ENCODE measurements at places on chromosomes 6 and 20. TPM values are rescaled to one million over a fixed set of nuclear protein-coding genes. Genes with fewer than 3 reads are reported as not detected.

NFATC2 gene
- total RNA-seq = under 0.01 TPM

- no peak for DNase-seq
These were observed 18.7 kb upstream of the PLCG1 start for GRCh38 chr20:41118632-41119031.

BMP6 gene
- under 0.01 TPM for total RNA-seq

DNA sequence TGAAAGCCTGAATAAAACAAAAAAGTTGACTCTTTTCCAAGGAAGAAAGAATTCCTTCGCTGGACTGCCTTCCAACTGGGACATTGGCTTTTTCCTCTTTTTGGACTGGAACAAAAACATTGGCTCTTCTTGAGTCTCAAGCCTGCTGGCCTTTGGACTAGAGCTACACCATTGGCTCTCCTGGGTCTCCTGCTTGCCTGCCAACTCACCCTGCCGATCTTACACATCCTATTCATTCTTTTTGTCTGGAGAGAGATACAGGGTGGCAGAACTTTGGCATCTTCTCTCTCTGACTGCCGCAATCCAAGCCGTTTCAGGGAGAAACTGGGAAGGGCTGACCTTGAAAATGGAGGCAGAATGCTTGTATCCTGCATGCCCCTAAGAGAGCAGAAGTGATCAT lies 20.2 kb downstream of the DDO start:
- DNase-seq = no peak

DNA sequence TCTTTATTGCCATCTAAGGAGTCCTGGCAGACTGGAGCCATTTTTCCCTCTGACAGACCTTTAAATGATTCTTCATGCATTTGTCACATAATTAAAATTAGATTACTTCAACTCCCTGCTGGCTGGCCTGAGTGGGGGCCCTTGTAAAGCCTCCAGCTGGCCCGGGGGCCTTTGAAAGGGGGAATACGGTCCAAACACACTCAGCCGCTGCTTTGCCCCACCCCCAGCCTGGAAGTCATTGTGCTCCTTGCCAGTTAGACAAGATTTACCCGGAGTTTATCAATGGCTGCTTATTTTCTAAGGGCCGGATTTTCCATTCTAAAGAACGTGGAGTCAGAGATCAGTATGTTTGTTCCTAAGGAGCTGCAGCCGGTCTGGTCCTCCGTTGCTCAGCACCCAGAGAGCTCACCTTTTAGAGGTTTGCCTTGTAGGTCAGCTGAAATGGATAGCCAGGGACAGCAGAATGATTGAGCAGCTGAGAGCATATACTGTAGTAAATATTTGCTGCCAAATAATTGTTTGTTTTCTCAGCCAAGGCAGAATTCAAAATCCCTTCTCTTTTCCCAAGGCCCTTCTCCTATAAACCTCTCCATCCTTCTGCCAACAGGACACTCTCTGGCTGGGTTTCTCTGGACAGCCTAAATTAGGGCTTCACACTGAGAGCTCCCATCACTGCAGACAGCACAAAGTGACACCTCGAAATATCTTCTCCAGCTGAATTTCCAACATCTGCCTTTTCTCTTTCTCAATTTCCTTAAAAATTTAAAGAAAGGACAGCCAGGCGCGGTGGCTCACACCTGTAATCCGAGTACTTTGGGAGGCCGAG lies 68.4 kb upstream of the RBM24 start:
- DNase-seq = no peak

DNA sequence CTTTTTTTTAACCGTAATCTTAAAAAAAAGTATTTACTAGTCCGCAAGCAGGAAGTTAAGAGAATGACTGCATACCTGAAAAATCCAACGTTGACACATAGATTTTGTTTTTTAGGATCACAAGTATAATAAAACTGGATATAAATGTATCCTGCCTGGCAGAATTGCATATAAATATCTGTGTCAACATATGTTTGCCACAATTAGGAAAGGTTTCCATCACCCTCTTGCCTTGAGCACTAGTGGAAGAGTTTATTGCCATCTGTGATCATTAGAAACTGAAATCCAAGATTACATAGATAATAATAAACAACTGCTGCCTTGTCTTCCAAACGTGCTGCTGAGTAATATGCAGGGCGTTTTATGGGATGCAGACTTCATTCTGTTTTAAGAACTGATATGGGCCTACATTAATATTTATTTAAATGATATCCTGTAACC lies 27.9 kb downstream of the PLEKHG1 start:
- DNase-seq = peak; percentile 94

DSP gene
- total RNA-seq = 28.1 TPM

PTGIS gene
- total RNA-seq = 6.1 TPM

VIP gene
- not detected for total RNA-seq

MOXD1 gene
- 15.1 TPM for total RNA-seq

GRCh38 chr6:53828215-53828614 lies 33.4 kb downstream of the LRRC1 start:
- no peak for DNase-seq

SRSF6 gene
- total RNA-seq = 63.5 TPM

DNA sequence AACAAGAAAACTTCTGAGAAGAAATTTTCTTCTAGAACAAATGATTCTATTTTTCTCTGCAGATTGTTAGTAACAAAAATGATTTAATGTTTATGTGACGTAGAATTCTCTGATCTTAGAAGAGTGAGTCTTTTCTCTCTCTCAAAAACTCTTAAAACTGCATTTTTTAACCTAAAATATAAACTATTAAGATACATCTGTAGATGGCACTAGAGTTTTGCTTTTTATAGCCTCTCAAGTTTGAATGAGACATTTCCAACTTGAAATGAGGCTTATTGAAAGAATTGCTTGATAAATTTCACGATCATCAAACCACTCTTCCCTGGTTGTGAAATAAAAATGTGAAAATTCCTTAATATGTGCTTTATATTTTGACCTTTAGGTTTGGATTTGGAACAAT lies 53.8 kb downstream of the PHF3 start:
- no peak for DNase-seq

DNA sequence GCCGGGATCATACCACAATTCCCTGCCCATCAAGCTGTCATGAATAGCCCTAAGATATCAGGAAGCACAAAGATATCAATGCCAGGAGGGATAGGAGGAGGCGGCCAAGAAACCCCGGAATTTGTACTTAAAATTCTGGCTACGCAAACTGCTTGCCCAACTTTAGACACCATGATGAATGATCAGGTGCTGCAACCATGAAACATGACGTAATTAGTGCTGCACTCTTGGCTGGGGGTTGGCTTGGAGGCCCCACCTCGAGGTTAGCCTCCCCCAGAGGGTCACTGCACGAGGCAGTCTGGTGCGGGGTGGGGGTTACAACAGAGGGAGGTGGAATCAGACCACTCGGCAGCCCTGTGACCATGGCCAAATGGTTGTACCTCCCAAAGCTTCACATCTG lies 8.9 kb downstream of the SIRPA start:
- no peak for DNase-seq

DNA sequence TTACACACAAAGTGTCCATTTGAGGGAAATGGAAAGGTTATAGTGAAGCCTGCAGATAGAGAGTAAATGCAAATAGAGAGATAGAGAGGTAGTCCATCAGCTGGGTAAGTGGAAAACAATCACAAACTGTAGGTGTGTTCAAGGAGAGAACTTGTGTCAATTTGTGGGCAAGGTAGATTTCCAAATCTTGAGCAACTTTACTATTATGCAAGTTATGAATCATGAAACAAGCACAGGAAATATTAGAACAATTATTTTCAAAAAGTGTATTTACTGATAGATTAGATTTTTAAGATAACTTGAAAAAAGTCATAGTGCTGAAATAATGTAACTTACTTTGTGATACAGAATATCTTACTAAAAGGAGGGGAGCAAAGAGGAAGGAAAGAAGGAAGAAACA lies 792.9 kb downstream of the EYS start:
- DNase-seq = no peak

DNA sequence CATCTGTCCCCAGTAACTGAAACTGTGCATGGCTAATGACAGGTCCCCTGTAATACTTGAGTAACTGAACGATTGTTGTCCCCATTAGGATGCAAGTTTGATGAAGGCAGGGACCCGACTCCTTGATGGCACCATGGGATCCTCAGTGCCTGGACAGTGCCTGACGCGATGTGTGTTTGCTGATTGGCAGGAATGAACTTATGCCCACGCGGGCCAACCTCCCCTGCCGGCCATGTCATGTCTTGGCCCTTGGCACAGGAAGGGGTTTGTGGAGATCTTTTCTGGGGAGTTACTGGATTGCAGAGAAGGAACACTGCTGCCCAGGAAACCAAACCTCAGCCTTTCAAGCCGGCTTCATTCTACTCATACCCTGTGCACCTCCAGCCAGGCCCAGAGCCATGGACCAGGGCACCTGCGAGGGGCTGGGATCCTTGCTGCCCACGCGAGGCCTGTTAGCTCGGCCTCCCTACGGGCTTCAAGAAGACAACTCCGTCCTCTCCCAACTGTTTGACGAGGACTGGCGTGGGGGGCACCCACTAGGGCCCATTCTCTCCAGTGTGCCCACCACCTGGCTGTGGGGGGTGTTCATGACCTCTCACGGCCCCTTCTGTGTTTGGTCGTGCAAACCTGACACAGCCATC lies 147.8 kb downstream of the ZMYND8 start:
- DNase-seq = no peak

DNA sequence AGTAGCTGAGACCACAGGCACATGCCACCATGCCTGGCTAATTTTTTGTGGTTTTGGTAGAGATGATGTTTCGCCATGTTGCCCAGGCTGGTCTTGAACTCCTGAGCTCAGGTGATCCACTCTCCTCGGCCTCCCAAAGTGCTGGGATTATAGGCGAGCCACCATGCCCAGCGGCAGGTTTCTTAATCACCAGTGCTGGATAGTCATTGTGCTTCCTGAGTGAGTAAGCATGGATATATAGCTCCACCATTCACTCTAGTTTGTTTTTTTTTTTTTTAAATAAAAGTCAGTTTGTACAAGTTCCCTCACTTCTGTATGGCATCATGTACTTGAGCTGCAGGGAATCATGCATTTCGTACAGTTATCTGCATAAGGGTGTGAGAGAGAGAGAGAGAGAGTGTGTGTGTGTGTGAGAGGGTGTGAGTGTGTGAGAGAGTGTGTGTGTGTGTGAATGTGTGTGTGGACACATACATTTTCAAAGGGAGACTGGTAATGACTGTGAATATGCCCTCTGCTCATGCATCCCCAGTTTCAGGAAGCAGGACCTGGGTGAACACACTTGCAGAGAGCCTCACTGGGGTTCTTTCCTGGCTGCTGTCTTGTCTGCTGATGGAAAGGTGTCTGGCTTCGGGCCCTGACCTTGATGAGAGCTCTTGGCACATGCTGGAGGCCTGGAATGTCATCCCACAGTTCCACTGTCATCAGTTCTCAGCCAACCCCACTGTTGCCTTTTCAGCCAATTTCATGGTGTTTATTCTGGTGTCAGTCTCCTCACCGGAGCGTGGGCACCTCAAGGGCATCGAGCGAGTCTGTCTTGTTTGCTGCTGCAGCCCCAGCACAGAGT lies 65.0 kb upstream of the XRN2 start:
- no peak for DNase-seq

SOX4 gene
- total RNA-seq = 33.2 TPM

All from fibroblast of villous mesenchyme (primary cell).